Right ventricle myocardium superior (tissue), 1 donor: ENCODE measurements at places on chromosomes 16 and 17.

DNA sequence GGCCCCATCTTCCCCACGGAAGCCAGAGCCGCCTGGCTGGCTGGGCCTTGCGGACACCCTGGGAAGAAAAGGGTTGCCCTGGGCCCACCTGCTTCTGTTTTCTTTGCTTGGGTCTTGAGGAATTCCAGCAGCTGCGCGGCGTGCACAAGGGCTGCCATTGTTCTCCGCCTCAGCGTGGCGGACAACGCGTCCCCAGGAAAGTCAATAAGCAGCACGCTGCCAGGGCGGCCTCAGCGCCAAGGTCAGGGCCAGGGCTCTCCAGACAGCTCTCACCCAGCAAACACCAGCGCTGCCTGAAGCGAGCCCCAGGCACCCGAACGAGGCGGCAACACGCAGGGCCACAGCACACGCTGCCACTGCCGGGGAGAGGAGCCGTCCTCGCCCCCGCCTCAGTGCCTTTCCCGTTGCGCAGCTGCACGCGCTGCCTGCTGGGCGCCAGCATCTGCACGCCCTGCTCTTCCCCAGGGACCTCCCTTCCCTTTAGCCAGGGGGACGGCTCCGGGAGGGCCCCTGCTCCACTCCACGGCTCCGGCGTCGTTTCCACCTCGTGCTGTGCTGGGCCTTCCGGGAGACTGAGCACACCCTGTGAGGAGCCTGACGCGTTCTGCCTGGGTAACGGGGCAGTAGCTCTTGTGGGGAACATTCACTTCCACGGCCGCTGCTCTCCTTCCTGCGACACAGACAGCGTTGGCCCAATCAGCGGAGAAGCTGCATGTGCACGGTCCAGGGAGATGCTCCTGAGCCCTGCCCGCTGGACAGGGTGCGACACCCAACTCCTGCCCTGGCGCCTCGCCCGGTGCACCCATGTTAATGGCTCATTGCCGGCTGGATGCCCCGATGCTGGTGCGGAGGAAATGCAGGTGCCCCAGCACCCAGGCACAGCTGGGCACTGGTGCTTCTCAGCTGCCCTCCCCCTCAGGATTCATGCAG is 57.8 kb downstream of the LMF1 start:
- DNase-seq: no peak

DNA sequence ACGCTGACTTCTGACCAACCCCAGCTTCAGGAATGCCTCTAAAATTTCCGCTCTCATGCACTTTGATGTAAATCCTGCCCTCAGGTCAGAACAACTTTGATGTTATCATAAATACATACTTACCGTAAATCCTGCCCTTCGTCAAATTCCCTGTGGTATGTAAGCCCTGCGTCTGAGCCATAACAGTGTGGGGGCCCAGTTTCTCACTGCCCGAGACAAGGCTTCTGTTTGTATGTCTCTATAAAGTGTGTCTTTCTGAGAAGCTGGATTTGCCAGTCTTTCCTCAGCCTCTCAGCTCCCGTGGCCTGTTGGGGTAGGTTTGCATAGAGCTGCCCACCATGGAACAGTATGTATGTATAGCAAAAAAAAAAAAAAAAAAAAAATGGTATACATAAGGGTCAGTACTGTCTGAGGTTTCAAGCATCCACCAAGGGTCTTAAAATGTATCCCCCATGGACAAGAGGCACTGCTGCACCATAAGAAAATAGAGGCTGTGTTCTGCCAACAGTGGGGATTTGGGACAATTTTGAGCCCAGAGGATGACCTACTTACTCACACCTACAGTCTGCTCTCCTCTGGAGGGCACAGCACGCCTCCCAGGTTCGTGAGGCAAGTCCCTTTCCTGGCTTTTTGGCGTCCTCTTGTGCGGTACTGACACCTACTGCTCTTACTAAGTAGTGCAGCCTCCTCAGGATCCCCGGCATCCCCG is 17.5 kb downstream of the PRMT7 start:
- DNase-seq: peak; percentile 82

DNA sequence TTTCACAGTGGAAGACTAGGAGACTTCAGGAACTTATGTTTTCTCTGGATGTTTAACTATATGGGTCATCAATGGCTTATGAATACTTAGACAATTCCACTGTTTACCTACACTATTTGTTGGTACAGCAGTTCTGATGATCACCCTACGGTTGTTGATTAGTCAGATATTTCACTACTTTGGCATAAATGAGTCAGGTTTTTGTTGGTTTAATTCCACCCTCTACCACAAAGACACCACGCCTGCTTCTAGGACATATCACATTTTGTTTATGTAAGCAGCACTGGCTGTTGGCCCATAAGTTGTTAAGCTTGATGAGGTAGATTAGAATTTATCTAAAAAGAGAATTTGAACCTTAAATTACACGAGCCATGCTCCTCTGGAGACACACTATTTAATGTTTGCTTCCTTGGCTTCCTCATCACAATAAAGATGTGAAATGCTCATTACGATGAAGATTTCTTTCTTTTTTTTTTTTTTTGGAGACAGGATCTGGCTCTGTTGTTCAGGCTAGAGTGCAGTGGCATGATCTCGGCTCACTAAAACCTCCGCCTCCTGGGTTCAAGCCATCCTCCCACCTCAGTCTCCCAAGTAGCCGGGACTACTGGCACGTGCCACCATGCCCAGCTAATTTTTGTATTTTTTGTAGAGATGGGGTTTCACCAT is 4.3 kb downstream of the GDE1 start:
- DNase-seq: no peak

DNA sequence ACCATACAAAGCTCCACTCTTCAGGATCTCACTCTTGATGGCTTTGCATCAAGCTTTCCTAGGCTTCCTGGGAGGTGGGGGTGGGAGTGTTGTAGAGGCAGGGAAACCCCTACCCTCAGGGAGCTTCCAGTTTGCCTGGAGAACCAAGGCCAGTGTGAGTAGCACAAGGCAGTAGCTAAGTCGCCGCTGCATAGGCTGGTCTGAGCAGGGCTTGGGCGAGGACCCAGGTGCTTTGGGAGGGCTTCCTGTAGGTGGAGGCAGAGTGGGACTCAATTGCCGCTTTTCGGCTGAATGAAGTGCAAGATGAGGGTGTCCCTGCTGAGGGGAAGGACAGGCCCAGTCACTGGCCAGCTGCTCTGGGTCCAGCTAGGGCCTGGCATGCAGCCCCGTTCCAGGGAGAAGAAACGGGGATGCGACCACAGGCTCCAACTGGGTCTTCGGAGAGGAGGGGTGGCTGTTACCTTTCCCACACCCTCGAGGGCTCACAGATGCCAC is 3.9 kb downstream of the CD79B start:
- DNase-seq: no peak

DNA sequence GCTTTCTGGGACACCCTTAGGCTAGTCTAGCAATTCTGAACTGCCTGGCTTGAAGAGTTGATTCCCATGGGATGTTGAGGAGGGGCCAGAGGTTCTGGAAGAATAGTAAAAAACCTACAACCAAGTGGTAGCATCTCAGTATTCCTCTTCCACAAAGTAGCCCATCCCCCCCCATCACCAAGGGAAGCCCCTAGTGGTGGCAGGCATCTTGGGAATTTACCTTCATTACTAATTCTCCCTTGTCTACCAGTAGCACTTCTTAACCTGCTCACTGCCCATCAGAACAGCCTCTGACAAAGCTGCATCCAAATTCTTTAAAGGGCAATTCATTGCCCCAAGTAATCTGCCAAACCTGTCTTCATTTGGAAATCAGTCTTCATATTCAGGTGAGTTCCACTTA is 12.8 kb upstream of the RAB11FIP4 start:
- no peak for DNase-seq

DNA sequence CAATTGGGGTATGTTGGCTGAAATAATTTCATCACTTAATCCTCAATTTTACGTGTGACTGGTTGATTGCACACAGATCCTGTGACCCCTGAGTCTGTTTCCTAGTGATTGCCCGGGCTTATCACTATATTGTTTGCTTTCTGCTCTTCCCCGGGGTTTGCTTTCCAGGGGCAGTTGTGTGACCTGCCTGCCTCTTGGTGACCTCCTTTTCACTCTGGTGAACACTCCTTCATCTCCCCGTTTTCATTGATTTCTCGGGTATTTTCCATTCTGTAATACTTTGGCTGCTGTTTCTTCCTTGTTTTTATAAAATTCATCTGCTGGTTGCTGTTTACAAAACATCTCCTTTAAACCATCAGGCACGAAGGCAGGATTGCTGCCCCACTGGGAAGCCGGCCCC is 36.0 kb downstream of the NTN1 start:
- no peak for DNase-seq

DNA sequence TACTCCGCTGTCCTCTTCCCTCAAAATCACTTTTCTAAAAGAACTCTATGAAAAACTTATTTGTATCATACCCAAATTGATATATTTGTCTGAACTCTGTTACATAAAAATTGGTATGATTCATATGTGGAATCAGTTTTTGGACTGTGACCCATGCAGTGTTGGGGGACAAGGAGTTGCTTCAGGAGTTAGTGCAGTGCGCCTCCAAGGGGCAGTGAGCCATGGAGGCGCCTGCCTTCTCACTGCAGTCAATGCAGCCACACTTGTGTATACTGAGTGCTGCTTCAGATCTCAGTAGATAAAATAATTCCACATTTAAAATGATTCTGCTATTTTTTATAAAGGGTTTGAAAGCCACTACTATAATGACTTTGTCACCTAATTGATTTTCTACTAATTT is 32.5 kb downstream of the DGKE start:
- no peak for DNase-seq

DNA sequence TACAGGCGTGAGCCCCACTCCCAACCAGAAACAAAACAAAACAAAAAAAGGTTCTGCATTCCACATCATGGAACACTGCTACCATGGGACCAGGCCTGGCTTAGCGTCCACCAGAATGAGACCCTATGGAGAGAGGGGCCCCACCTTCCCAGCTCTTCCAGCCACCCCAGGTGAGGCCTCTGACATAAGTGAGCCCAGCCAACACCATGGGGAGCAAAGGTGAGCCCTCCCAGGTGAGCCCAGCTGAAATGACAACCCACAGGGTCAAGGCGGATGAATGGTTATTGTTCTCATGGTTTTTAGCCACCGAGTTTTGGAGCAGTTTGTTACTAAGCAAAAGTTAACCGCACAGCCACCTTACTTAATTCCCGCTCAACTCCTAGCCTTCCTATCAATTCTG is 16.3 kb downstream of the LGALS3BP start:
- DNase-seq: no peak
